ENCODE measurements at places on chromosomes 3 and 15. TPM values are rescaled to one million over a fixed set of nuclear protein-coding genes. Genes with fewer than 3 reads are reported as not detected.

CD200 gene
- 144 TPM for total RNA-seq

RPSA gene
- total RNA-seq = 1,932 TPM

DNA sequence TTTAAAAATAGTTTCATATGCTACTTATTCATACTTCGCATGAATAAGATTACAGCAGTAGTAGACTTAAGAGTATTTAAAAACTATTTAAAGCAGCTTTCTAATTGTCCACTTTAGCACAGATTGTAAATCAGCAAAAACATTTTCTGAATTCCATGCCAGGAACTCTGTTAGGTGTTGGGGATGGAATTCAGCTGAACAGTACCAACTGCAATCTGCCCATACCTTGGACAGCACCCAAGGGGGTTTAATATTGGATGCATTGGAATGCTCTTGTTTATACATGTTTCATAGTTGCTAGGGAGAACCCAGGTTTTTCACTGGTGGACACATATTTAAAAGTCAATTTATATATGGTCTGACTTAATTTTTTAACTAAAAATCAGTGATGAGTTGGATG, 74.8 kb downstream of the PPM1L start:
- no peaks in the 10 kb centered on the region for H3K36me3 ChIP-seq
- H3K4me1 ChIP-seq = no peaks in the 10 kb centered on the region
- H3K27ac ChIP-seq = no peak overlapping the region

- peaks cover 7% of the 10 kb centered on the region for H3K27me3 ChIP-seq
- no peak for DNase-seq
- H3K4me1 ChIP-seq = peaks cover 55% of the 10 kb centered on the region
- no peak overlapping the region for H3K27ac ChIP-seq
Measured at GRCh38 chr15:91866971-91867372, 13.5 kb downstream of the SLCO3A1 start.

- no peak overlapping the region for H3K27ac ChIP-seq
- no peak overlapping the region for H3K4me3 ChIP-seq
- no peaks in the 10 kb centered on the region for H3K27me3 ChIP-seq
- no peaks in the 10 kb centered on the region for H3K4me1 ChIP-seq
- no peak for DNase-seq
- H3K36me3 ChIP-seq = no peaks in the 10 kb centered on the region
Measured at GRCh38 chr3:3705090-3705775, 94.0 kb upstream of the LRRN1 start.

- no peak for DNase-seq
- no peaks in the 10 kb centered on the region for H3K36me3 ChIP-seq
- H3K4me3 ChIP-seq = no peak overlapping the region
- no peak overlapping the region for H3K27ac ChIP-seq
- no peaks in the 10 kb centered on the region for H3K4me1 ChIP-seq
Measured at GRCh38 chr3:120114376-120114775, 20.1 kb upstream of the GSK3B start.
